Germinal center (tissue), 1 donor: ENCODE measurements at places on chromosomes 2 and 18.

- no peak for DNase-seq
These were observed 108.7 kb downstream of the ZBTB7C start for GRCh38 chr18:48300463-48300961.

GRCh38 chr18:32216390-32216789 lies 26.6 kb downstream of the MEP1B start:
- DNase-seq, result no peak

DNA sequence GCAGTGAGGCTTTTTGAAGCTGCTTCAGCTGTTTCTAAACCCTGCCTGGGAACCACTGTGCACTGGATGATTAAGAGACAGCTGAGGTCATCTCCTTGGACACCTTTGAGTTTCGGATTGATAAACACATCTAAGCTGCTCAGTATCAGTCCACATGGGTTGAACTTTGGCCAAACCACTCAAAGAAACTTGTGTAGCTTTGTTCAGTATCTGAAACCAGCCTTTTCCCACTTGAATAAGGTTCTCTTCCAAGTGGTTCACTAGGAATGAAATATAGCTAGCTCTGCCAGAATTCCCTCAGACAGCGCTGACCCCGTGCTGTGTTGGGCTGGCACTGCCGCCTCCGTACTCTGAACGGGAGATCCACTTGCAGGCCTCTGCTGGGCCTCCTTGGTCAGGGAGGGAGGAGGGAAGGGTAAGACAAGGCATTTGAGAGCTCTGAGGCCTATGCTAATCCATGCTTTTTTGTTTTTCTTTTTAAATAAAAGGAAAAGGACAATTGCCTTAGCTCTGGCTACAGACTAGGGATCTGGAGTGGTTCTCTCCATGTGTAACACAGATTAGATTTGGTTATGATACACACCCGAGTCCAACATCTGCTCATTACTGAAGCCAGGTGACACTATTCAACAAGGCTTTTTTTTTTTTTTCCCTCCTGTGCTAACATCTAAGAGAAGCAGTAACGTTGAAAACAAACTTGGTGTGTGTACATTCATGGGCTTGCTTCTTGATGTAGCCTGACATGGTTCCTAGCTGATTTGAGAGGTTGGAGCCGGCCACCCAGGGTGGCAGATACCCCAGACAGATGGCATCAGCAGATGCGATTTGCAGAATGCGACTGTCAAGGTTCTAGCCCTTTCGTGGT lies 67.7 kb downstream of the NCK2 start:
- DNase-seq, result no peak

DNA sequence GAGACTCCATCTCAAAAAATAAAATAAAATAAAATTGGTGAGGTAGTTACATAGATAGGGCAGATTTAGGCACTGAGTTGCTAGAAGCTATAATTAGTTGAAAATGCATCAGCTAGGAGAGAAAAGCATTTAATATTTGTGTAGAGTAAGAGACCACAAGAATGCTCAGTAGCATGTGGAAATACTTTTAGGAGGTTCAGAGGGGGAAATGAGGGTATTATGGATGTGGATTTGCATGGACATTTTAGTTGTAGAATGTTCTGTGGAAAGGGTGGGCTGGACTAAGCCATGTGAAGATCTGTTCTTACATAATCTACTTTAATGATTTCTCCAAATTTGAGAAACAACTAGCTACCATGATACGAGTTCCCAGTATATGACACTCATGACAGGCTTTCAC lies 95.5 kb downstream of the ATP9B start:
- no peak for DNase-seq

DNA sequence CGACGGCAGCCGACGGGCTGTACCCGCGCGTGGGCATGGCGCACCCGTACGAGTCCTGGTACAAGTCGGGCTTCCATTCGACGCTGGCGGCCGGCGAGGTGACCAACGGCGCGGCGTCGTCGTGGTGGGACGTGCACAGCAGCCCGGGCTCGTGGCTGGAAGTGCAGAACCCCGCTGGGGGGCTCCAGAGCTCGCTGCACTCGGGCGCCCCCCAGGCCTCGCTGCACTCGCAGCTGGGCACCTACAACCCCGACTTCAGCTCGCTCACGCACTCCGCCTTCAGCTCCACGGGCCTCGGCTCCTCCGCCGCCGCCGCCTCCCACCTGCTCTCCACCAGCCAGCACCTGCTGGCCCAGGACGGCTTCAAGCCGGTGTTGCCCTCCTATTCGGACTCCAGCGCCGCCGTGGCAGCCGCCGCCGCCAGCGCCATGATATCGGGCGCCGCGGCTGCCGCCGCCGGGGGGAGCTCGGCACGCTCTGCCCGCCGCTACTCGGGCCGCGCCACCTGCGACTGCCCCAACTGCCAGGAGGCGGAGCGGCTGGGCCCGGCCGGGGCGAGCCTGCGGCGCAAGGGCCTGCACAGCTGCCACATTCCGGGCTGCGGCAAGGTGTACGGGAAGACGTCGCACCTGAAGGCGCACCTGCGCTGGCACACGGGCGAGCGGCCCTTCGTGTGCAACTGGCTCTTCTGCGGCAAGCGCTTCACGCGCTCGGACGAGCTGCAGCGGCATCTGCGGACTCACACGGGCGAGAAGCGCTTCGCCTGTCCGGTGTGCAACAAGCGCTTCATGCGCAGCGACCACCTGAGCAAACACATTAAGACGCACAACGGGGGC lies 2.0 kb downstream of the SP9 start:
- peak; percentile 75 for DNase-seq

GRCh38 chr2:201196003-201196402 lies 13.1 kb downstream of the CASP10 start:
- DNase-seq, result no peak

- DNase-seq, result no peak
These were observed 46.4 kb upstream of the BZW1 start for GRCh38 chr2:200765139-200765951.

GRCh38 chr18:70385474-70385873 lies 96.6 kb downstream of the SOCS6 start:
- DNase-seq, result no peak

- no peak for DNase-seq
These were observed 3.6 kb downstream of the IHH start for GRCh38 chr2:219056896-219057708.

GRCh38 chr18:49648811-49649210 lies 87.0 kb downstream of the LIPG start:
- no peak for DNase-seq

DNA sequence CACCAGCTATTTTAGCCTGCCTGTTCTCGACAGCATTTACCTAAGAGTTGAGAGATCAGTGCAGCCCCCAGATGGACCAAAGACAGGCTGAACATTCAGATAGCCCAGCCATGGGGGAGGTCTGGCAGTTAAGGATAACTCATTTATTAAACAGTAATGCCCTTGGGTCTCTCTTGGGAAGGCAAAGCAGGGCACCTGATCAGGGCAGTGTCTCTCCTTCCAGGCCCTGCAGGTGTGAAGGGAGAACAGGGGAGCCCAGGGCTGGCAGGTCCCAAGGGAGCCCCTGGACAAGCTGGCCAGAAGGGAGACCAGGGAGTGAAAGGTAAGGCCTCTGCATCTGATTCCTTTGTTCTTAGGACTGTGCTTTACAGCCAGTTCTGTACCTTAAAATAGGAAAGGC lies 49.6 kb downstream of the MARCO start:
- no peak for DNase-seq

GRCh38 chr2:13093416-13093991 lies 376.8 kb downstream of the TRIB2 start:
- DNase-seq, result no peak

DNA sequence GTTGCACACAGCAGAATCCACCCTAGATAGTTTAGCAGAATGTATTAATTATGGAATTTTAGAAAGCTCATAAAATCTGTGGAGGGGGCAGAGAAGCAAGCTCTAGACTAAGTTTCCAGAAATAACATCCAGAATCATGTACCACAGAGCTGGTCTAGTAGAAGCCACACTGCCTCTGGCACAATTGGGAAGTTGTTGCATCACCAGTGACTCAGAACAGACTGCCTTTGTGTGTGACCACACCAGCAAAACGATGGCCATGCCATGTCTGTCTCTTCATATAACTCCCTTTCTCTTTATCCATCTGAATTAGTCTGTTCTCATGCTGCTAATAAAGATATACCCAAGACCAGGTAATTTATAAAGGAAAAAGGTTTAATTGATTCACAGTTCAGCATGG lies 158.9 kb downstream of the CCDC148 start:
- no peak for DNase-seq

DNA sequence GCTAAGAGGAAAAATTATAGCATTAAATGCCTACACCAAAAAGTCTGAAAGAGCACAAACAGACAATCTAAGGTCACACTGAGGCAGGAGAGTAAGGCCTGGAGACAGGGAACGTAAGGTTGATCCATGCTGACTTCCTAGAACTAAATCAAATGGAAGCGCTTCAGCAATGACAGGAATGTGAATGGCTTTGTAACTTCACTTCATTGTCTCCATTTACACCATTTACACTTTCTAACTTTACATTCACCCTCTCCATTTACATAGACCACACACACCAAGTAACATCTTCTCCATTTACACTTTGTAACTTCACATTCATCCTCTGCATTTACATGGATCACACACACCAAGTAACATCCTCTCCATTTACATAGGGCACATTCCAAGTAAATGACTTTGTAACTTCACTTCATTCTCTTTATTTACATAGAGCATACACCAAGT lies 103.1 kb upstream of the SPATS2L start:
- DNase-seq, result no peak

DNA sequence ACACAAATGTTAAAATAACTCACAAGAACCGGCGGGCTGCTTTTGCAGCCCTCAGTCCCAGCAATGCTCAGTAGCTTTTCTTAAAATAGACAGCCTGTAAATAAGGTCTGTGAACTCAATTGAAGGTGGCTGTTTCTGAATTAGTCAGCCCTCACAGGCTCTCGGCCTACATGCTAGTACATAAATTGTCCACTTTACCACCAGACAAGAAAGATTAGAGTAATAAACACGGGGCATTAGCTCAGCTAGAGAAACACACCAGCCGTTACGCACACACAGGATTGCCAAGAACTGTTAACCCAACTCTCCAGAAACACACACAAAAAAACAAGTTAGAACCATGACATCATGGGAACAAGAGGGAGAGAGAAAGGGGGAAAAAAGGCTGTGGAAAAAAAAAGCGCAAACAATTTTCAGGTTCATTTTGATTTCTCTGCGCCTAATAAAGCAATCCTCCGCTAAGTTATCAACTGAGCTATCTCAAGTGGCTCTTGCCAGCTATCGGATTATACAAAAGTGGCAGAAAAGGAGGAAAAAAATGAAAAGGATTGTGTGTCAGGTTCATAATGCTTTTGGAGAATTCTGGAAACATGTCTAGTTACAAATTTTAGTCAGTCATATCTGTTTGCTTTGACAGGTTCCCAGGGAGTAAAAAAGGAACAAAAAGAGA lies 89.1 kb downstream of the ZEB2 start:
- no peak for DNase-seq

GRCh38 chr2:6826081-6826913 lies 39.4 kb downstream of the CMPK2 start:
- peak; percentile 55 for DNase-seq

- peak; percentile 47 for DNase-seq
These were observed 140.3 kb downstream of the CYRIA start for GRCh38 chr2:16525265-16525887.

GRCh38 chr2:10982931-10983701 lies 71.4 kb downstream of the KCNF1 start:
- no peak for DNase-seq

GRCh38 chr2:190352668-190353536 lies 9.5 kb downstream of the INPP1 start:
- DNase-seq, result no peak

DNA sequence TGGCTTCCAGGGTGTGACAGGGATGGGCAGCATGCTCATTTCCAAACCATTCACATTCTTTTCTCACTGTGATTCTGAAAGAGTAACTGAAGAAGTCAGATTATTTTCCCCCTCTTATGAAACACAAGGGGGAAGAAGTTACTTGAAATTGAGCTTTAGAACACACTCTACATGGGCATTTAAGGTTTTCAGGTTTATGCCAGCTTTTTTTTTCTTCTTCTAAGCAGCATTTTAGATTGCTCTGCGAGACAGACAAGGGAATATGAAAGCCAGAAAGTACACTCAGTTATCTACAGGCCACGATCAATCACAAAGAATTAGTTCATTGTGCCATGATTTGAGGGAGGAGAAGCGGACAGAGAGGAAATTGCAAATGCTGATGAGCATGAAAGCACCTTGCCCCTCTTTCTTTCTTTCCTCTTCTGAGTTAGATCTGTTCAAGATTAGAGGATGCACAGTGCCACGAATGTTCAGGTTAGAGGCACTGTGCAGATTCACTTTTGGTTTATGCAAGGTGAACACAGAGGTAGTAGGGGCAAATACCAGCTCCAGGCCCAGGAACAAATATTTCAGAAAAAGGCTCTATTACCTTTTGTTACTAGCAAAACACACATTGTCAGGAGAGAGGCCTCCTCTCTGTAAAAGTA lies 49.2 kb downstream of the CXCR4 start:
- DNase-seq, result no peak

- DNase-seq, result no peak
These were observed 34.2 kb upstream of the NCOA1 start for GRCh38 chr2:24456599-24457556.
